ENCODE measurements at places on chromosomes 6 and 20.

- DNase-seq: peak; percentile 45
Observed at GRCh38 chr20:17012546-17013226, 214.2 kb upstream of the PCSK2 start.

DNA sequence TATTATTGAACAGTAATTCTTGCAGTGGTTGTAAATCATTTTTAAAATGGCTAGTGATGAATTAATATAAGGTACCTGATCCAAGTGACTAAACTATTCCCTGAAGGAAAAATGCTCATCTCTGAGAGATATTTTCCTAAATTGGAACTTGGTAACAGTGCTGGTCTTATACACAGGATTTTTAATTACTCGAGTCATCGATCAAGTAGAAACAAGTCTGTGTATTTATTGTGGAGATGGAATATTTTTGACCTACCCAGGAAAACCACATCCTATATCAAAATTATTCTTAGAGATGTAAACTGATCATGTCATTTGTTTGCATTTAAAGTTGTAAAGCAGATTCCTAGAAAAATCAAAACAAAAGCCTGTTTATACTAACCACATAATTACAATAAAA, 166.9 kb downstream of the MOXD1 start:
- DNase-seq: no peak

- DNase-seq: no peak
Observed at GRCh38 chr6:140043357-140043756, 668.9 kb upstream of the CITED2 start.

DNA sequence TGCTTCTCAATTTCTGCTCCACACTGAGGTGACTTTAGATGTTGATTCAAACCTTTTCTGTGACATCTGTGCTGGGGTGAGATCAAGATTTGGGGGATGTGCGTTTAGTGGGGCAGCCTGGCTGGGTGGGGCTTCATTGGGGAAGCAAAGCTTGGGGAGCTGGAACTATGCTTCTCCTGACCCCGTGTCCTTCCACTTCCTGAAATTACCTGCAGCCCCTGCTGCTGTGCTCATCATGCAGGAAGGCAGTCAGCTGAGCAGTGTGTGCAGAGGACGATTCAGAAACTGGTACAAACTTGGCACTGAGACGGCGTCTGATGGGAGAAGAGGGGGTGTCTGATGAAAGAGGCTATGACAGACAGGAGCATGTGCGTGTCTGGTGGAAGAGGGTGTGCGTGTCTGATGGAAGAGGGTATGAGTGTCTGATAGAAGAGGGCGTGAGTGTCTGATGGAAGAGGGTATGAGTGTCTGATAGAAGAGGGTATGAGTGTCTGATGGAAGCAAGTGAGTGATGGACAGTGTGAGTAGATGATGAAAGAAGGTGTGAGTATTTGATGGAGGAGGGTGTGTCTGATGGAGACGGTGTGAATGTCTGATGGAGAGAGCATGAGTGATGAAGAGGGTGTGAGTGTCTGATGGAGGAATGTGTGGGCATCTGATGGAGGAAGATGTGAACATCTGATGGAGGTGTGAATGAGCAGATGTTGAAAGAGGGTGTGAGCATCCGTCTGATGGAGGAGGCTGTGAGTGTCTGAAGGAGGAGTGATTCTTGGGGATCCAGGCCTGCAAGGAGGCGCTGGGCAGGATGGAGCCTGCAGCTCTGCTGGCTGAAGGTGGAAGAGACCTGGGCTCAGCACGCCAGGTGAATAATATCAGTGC, 103.4 kb downstream of the SYCP2 start:
- no peak for DNase-seq

- DNase-seq: no peak
Observed at GRCh38 chr6:38148606-38149005, 329.1 kb downstream of the ZFAND3 start.

DNA sequence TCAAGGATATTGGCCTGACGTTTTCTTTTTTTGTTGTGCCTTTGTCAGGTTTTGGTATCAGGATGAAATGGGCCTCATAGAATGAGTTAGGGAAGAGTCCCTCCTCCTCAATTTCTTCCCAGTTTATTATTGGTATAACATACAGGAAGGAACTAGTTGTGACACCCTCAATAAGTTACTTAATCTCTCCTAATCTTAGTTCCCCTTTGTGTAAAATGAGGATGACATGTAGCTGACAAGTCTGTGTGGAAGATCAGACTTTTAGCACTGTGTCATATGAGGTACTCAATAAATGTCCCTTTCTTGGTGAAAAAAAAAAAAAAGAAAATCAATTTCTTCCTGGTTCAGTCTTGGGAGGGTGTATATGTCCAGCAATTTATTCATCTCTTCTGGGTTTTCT, 155.8 kb downstream of the PDE7B start:
- no peak for DNase-seq

DNA sequence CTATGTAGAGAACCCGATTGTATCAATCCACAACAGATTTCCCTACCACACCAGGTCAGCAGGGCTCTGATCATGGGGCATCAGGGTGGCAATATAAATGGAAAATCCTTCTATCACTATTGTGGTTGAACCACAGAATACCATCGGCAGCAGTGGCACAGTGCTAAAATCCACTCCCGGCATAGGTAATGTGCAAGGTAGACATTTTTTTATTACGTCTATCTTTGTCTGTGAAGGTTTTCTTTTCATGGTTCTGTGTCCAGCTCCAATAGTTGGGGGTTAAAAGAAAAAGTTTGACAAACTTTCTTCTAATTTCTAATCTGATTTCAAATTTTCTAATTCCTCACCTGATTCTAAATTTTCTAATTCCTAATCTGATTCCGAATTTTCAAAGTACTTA, 302.7 kb upstream of the PREP start:
- no peak for DNase-seq

- DNase-seq: no peak
Observed at GRCh38 chr20:9322661-9323060, 191.7 kb upstream of the LAMP5 start.

- no peak for DNase-seq
Observed at GRCh38 chr20:25008388-25009217, 16.1 kb upstream of the APMAP start.

DNA sequence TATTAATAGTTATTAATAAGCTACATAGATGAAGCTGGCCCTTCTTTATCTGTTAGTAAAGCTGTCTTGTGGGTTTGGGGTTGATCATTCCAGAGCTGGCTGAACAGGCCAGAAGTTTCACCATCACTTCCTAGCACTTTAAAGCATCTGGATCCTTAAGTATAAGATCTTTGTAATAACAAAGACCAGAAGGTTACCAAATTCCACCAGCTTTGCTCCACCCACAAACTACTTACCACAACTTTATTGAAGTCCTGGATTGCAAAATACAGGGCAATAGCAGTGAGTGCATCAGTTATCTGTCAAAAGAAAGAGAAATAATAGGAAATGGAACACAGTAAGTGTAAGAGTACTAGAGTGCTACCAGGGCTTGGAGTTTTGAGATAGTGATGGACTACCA, 33.0 kb downstream of the PIGU start:
- DNase-seq: no peak

GRCh38 chr6:52635049-52635577, 35.8 kb upstream of the TMEM14A start:
- DNase-seq: no peak

DNA sequence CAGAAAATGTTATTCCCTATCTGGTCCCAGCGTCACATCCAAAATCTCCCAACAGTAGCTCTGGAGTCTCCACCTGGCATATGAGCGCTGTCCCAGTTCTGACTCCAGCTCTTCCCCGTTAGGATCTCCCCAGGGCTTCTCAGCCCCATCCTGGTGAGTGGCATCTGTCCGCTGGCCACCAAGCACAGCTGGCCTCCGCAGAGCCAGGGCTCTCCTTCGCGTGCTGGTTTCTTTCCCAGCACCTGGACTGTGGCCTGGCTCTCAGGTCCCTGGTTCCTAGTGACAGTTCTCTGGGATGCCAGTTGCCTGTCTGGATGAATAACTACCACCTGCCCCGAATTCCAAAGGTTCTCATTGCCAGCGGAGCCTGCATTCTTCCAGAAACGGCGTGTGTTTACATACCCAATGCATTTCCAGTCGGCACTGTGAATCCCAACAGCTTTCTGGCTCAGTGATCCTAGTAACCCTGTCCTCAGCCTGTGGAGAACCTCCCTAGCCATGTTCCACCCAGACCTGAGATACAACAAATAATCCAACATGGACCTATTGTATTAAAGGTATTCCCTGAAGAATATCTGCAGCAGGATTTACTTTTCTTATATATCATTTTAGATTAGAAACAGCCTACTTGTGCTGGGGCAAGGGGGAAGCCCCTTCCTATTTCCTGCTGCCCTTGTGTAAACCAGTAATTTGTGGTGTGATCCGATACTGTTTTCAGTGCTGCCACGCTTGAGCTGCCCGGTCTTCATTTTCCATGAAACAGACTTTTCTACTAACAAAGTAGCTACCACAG, 69.9 kb upstream of the PDE10A start:
- DNase-seq: no peak

DNA sequence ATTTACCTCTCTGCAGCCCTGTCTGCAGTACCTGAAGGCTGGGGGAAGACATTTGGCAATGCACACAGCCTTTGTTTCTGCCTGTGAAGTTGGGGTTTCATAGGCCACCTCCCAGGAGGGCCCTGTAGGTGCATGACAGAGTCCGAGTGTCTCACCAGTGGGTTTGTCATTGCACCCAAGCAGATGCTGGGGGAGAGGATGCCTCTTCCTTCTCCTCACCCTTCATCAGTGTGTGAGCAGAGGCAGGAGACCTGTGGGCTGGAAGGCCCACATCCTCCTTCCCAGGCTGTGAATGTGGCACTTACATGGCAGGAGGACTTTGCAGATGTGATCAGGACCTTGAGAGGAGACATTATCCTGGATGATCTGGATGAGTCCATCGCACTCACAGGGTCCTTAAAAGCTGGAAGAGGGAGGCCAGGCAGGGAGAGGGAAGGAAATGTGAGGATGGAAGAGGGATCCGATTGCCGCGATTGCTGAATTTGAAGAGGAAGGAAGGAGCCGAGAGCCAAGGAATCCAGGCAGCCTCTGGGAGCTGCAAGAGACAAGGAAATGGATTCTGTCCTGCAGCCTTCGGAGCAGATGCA, 30.4 kb downstream of the SYNJ2 start:
- peak; percentile 20 for DNase-seq

GRCh38 chr20:40111282-40111681, 577.8 kb downstream of the MAFB start:
- no peak for DNase-seq

- DNase-seq: no peak
Observed at GRCh38 chr6:150392452-150393220, 23.8 kb downstream of the IYD start.

Measured in posterior cingulate gyrus (tissue), 11 donors.